Stimulated activated CD8-positive, alpha-beta memory T cell treated with anti-CD3 and anti-CD28 coated beads, Interleukin-2, amount 100 ng/mL, for 1 hour (primary cell): ENCODE measurements at places on chromosomes 2 and 18.

- DNase-seq, result no peak
These were observed 1083.2 kb downstream of the SOCS6 start for GRCh38 chr18:71371951-71372605.

GRCh38 chr18:23723121-23723520 lies 33.9 kb downstream of the LAMA3 start:
- no peak for DNase-seq

- no peak for DNase-seq
These were observed 149.9 kb downstream of the RBM43 start for GRCh38 chr2:151111599-151112278.

GRCh38 chr2:37189452-37190153 lies 1.1 kb upstream of the SULT6B1 start:
- DNase-seq, result no peak

GRCh38 chr2:10831400-10831985 lies 18.9 kb upstream of the PDIA6 start:
- DNase-seq, result no peak

- DNase-seq, result no peak
These were observed 110.6 kb upstream of the SIX2 start for GRCh38 chr2:45119855-45120254.

GRCh38 chr18:13446024-13446423 lies 227.5 kb downstream of the LDLRAD4 start:
- no peak for DNase-seq

DNA sequence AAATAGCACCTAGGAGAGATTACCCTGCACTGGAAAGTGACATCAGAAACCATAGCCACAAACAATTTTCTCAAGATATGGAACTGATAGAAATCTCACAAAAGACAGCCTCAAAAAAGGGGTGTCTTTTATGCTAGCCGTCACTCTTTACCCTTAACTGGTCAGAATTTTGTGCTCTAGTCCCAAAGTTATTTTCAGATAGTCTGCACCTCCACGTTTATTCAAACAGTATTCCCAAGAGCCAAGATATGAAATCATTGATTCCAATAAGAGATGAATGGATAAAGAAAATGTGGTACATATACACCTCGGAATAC lies 23.5 kb upstream of the PMAIP1 start:
- DNase-seq, result no peak

GRCh38 chr18:42155024-42155423 lies 200.0 kb downstream of the PIK3C3 start:
- no peak for DNase-seq

- DNase-seq, result no peak
These were observed 163.6 kb downstream of the NAPG start for GRCh38 chr18:10689236-10690034.
